Hippocampal formation (tissue), 2 donors: ENCODE measurements at places on chromosomes 1 and 21.

DNA sequence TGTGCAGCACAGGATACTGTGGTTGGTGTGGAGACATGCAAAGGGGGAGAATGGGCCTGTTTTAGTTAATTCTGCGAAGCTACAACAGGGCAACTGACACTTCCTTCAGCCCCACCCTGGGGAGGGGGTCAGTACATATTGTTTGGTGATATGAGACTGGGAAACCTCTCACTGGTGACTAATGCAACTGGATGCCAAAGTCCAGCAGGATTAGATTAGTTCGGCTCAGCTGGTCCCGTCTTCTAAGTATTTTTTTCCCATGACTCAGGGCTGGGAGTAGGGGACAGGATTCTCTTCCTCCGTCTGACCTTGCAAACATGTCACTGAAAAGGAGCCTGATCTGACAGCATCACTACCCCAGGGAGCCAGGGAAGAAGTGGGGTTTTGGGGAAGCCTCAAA, 43.0 kb downstream of the PLXNA2 start:
- DNase-seq, result no peak

DNA sequence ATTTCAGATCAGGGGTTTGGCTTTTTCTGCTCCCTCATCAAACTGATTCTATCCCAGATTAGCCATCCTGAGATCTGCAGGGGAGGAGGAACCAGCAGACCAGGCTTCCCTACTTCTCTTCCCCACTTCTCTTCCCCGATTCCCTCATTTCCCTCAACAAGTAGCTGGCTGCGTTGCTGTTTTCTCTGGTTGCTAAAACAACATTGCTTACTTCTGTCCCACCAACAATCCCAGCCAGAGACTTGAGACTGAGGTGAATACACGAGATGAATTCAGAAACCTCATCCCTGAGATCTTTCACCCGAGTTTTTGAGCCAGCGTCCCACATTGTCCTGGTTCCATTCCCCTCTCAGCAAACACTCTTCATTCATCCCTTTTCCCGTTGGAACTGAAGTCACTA, 22.4 kb downstream of the DYRK3 start:
- no peak for DNase-seq

DNA sequence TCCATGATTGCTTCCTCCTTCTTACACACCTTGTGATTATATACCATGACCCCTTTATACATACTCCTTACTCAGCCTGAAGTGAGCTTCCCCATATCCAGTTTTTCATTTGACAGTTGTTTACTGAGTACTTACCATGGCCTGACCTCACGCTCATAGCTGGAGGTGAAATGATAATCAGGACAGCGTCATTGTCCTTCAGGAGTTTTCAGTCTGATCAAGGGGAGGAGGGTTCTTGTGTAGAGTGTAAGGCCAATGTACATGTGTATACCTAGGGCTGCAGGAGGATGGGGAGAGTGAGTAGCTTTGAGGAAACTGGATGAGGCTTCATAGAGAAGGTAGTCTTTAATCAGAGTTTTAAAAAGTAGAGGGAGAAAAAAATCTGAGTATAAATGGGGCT, 325.8 kb downstream of the RYR2 start:
- no peak for DNase-seq

GRCh38 chr1:206000641-206001339, 2.4 kb downstream of the RAB7B start:
- DNase-seq, result no peak

DNA sequence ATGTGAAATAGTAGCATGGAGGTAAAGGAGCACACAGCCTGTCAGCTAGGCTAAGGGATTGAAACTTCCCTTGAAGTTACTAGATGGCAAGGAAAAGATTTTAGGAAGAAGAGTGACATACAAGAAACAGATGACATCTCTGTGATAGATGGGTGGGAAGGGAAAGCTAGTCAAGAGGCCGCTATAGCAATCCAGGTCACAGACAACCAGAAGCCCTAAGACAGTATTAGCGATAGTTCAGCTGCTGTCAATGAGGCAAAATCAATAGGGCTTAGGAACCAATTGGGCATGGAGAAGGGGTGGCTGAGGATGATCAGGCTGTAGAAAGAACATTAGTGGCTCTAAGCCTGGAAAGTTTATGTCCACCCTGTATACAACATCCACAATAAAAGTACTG, 111.1 kb downstream of the GLUL start:
- no peak for DNase-seq

DNA sequence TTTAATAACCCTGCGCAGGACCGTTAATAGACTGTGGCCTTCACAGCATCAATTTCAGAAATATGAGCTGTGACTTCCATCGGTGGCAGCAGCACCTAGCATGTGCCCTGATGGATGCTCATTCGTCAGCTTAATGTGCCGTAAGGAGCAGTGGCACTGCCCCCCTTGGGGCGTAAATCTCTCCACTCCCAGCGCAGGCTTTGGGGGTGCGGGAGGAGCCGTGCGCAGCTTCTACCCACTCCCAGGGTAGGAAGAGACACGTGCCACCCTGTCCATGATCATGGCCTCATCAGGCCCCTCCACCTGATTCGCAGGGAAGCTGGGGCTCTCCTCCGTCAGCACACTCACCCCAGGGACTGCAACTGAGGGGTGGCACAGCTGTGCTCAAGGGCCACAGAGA, 149.5 kb downstream of the NPHP4 start:
- DNase-seq, result no peak

DNA sequence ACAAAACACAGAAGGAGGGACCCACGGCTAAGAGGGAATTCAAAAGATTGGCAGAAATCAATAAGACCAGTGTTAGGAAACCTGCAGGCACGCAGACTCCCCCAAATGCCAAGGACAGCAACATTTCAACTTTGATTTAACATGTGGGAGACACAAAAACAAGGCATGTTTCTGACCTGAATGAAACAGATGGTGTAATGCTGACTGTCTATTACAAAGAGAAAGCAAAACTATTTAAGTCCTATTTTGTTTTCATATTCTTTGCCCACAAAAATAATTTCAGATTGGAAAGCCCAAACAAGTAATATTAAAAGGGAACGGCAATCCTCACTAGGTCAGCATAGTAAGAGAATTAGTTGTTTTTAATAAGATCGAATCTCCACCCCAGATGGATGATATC, 107.9 kb downstream of the S1PR1 start:
- DNase-seq, result no peak

DNA sequence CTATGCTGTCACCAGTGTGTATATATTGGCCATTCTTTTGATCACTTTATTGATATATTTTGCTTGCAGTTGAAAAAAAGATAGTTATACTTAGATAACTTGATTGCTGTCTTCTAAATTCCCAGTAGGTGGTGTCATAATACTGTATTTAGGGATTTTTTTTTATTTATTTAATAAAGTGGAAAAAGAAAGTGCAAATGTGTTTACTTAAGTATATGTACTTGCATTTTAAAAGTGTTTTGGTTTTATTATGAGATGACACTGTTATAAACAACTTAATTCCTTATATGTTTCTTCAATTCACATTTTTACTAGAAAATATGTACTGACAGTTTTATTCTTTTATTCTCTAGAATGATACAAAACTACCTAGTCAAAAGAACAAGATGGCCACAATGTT, 164.8 kb downstream of the USP25 start:
- no peak for DNase-seq

- no peak for DNase-seq
Observed at GRCh38 chr1:223691121-223691520, 21.2 kb upstream of the CAPN2 start.

DNA sequence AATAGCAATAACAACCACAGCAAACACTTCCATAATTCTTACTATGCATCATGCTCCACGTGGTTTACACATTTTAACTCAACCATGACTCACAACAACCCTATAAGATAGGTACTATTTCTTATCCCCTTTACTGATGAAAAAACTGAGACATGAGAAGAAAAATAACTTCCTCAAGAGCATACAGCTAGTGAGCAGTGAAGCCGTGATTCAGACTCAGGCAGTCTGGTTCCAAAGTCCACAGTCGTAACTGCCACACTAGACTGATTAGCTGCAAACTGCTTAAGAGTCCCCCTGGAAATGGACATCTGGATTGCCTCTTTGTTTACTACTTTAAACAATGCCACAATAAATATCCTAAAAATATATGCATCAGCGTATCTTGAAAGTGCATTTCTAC, 55.7 kb downstream of the PLD5 start:
- DNase-seq, result no peak

DNA sequence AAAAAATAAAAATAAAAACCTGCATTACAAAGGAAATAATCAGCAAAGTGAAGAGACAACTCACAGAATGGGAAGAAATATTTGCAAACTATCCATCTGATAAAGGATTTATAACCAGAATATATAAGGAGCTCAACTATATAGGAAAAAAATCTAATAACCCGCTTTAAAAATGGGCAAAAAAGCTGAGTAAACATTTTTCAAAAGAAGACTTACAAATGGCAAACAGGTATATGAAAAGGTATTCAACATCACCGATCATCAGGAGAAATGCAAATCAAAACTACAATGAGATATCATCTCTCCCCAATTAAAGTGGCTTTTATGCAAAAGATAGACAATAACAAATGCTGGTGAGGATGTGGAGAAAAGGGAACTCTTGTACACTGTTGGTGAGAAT, 3.8 kb upstream of the GNG5 start:
- no peak for DNase-seq

DNA sequence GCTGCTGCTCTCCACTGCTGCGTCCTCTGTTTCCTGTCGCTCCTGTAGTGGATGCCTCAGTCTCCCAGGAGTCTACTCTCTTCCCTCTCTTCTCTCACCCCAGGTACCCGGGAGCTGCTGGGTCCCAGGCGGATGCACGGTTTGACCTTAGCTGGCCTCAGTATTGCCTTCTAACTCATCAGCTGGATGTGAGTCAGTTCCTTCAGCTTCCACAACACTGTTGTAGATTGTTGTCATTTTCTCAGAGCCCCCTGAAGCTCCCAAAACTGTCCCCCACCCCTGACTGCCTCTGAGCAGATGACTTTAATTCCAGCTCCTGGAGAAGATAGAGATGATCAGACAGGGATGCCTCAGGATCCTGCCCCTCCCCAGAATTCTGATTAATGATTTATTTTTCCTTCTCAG, 7.2 kb downstream of the CNIH3 start:
- no peak for DNase-seq

GRCh38 chr1:234062166-234062565, 157.7 kb downstream of the SLC35F3 start:
- no peak for DNase-seq

DNA sequence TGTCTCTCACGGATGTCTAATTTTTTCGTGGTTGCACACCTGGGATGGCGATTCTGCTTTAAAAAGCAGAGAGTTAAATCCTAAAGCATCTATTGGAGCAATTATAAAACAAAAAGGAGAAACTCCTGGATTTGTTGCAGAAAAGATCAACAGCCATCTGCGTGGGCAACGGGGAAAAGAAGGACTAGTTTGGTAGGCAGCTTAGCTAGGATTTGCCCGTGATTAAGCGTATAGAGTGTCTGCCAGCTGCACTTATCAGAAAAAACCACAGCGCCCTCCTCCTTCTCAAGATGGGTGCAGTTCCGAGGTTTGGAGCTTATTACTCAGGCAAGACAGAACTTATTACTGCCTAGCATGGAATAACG, 526 bp upstream of the SLC25A24 start:
- DNase-seq, result no peak

DNA sequence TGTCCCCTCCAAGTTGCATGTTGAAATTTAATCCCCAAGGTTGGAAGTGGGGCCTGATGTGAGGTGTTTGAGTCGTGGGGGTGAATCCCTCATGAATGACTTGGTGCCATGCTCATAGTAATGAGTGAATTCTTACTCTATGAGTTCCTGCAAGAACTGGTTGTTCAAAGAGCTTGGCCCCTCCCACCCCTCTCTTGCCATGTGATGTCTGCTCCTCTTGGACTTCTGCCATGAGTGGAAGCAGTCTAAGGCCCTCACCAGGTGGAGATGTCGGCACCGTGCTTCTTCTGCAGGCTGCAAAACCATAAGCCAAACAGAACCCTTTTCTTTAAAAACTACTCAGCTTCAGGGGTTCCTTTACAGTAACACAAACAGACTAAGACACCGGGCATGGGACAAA, 14.3 kb downstream of the G0S2 start:
- no peak for DNase-seq

- DNase-seq, result no peak
Observed at GRCh38 chr21:46062471-46063211, 35.3 kb upstream of the COL6A2 start.

DNA sequence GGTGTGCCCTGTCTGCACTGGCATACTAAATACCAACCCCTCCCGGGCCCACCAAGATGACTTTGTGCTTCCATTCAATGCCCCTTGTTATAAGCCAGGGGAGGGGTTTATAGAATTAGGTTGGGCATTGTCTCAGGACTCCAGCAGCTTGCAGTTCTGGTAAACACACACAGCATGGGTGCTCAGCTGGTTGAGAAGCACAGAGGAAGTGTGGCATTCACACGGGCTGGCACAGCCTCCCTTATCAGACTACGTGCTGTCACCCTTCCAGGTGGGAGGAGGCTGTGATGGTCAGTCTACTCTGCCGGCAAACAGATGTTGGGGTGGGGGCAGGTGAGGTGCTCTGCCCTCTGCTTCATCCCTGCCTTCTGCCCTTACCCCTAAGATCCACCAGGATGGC, 15.0 kb upstream of the SLC6A17 start:
- DNase-seq, result no peak

GRCh38 chr1:22949822-22950331, 22.8 kb downstream of the LACTBL1 start:
- DNase-seq, result no peak

- no peak for DNase-seq
Observed at GRCh38 chr1:18926315-18927081, 24.1 kb upstream of the ALDH4A1 start.

DNA sequence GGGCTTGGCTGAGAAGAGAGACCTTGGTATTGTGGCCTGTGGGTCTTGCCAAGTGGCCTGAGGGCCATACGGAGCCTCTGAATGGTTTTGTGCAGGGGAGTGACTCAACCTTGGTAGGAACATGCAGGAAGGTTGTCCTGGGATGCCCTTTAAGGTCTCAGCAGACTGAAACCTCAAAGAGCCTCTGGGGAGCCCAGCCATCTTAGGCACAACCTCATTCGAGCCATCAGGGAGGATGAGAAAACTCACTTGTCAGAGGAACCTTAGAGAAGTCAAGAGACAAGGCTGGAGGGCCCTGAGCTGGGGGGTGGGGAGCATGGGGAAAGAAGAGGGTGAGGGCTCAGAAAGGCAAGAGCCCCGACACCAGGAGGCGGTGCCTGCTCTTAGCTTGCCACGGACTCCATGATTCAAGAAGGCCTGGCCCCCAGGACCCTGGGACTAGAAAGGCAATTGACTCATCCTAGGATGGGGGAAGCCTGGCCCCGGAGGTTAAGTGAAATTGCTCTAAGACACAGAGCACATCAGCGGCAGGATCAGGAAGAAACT, 13.0 kb downstream of the IFI6 start:
- DNase-seq, result no peak
